ENCODE measurements at places on chromosomes 1 and 21.
A peak's percentile ranks its signal among the peaks of the same experiment; 100 is the strongest.

DNA sequence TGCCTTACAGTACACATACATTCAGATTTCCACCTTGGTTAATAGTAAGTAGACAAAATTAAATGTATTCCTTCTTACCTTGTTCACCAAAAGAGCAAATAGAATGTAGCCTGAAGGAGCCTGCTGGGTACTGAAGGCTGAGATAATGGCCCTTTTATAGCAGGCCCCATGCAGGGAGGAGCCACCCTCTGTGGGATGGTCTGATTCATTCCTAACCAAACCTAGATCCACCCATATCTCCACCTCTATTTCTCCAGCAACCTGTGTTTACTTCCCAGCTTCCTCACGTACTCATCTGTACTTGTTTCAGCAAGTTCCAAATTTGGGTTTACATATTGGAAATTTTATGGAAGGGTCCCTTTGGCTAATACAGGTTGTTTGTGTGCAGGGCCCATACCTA lies at the start of gene FLG:
TSS of gene FLG (minus strand) at position 129 of the 400 bp plus-strand sequence. CDS start 9,783 bp downstream, outside the sequence.
- no peak for DNase-seq

- no peak for DNase-seq
Observed at GRCh38 chr1:192601567-192601966, 26.0 kb downstream of the RGS1 start.

DNA sequence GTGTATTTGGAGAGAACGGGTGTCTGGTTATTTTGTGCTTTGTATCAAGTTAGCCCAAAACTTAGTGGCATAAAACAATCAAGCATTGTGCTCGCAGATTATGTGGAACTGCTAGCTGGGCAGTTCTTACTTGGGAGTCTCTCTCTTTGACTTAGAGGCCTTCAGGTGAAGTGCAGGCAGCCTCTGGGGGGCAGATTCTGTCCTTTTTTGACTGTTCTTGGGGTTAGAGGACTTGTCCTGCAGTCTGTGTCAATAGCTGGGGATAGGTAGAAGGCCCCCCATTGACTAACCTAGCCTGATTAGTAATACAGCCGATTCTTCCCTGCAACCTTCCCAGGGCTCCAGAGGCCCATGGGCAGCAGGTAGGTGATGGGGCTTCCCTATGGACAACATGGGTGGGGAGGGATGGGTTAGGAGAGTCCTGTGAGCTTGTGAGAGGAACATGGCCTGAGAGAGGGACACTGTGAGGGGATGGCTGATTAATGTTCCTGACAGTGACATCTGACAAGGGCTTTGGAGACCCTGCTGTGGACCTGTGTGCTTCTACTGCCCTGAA lies 37.2 kb upstream of the ACOT11 start:
- no peak for DNase-seq

DNA sequence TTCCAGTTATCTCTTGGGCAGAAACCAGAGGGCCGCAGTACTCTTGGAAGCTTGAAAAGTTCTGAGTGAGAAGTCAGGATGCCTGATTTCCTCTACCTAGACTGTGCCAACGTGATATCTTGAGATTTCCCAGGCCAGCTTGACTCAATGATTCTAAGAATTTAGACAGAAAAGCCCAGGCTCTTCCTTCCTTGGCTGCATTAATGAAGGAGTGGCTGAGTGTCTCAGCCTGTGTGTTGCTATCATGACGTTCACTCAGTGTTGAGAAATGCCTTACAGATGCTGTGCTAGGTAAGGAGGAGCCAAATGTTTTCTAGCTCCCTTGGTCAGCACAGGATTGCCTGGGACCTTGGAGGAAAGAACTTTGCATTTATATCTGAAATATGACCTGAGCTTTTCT lies 454.1 kb upstream of the USP24 start:
- DNase-seq = no peak

DNA sequence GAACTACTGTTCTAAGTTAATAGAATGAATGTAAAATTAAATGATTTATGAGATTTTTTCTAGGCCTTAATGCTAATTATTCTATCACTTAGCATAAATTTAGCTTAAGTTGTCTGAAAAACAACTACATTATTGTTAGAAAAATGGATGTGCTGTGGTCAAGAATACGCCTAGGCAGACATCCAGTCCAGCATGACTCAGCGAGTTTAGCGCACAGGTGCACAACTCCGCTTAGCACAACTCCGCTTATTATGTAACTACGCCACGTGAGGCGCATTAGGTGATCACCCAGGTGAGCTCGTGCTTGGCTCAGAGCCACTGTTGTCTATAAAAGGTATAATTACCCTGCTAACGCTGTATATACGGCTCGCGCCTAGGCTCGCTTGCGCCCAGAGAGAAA lies 1043.6 kb upstream of the ADGRL4 start:
- no peak for DNase-seq

- no peak for DNase-seq
Observed at GRCh38 chr1:182196897-182197870, 135.7 kb upstream of the ZNF648 start.

GRCh38 chr1:11462224-11462923 lies 16.6 kb upstream of the DISP3 start:
- no peak for DNase-seq

- no peak for DNase-seq
Observed at GRCh38 chr1:33370301-33370700, 49.4 kb upstream of the A3GALT2 start.

DNA sequence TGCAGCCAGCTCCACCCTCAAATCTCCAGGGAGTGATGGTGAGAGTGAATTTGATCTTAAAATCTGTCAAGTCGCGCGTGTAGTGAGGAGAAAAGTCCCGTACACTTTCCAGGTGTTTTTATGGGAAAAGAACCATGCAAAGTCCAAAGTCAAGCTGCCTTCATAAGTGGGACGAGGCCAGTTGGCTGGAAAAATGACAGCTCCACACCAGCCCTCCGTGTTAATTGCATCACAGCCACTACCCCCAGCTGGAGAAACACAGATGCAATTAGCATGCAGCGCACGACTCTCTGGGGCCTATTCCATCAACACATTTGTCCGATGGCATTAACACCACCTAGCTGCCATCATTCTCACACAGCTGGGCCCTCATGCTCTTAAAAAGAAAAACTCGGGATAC lies 68.4 kb downstream of the KLHDC7A start:
- DNase-seq = no peak

DNA sequence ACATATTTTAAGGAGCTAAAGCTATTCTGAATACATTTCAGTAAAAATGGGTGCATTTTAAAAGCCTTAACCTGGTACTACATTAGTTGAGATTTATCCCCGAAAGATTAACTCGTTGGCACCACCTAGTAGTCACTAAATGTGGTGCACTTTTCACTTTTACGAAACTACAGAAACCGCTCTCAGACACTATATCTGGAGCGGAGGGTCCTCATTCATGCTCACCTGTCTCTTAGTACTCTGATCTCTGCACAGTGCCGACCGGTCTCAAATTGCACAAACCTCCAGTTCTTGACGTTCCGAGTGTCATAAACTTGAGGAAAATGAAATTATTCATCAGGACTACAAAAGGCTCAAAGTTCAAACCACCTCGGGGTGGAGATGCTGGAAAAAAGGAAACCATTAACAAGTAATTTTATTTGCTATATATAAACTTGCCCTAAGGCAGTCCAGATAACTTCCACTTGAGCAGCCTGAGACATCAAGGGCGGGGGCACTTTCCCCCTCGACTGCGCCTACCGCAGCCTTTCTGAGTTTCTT lies 722 bp downstream of the LZIC start:
- peak; percentile 76 for DNase-seq

DNA sequence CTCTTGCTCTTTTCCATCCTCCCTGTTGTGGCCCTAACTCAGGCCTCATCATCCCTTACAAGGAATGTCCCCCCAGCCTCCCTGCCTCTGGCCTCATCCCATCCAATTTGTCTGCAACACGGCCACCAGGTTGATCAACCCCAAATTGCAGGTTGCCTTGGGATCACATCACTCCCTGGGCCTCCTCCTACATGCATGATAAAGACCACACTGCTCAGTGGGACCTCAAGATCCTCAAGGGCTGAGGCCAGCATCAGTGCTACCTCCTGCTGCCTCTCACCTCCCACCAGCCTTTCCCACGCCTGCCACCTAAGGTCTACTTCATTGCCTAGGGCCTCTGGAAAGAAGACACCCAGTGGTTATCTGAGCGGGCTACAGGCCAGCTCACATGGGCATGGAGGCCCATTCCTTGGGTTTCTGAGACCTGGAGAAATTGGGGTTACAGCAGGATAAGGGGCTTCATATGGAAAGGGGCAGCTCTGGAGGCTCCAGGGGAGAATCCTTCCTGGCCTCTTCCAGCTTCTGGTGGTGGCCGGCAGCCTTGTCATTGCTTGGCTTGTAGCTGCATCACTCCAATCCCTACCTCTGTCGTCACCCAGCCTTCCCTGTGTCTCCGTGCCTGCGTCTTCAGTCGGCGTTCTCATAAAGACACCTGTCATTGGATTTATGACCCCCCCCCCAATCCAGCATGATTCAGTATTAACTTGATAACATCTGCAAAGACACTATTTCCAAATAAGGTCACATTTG lies 60.5 kb downstream of the KLHDC7A start:
- DNase-seq = no peak

DNA sequence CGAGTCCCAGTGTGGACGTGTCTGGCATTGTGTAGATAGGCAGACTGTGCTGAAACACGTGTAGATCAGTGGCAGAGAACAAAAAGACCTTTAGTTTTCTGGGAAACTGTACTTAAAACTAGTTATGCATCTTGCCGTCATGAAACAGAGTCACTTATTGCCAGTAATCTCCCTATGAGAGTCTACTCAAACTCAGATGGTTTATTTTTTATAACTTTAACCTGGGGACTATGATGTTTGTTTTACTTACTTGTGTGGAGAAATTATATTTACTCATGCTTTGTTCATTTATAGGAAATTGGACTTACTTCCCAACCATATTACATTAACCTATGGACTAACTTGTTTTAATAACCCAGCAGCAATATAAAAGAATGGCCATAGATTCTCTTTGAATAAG lies 54.1 kb upstream of the ABCG1 start:
- DNase-seq = no peak

- DNase-seq = no peak
Observed at GRCh38 chr1:215043401-215043800, 39.1 kb upstream of the KCNK2 start.

DNA sequence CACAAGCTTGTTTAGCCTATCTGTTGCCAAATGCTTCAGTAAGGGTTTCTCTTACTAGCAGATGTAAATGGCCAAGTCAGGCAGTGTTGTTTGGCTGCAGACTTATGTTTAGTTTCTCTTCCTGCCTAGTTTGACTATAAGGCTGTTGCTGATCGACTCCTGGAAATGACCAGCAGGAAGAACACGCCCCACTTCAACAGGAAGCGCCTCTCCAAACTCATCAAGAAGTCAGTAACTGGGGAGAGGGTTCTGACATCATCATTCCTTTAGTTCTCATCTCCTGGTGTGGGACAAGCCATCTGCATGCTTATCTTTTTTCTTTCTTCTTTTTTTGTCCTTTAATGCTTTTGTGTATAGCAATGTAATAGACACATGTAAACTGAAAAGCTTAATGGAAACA lies 25.1 kb downstream of the RRP1B start:
- DNase-seq = no peak

DNA sequence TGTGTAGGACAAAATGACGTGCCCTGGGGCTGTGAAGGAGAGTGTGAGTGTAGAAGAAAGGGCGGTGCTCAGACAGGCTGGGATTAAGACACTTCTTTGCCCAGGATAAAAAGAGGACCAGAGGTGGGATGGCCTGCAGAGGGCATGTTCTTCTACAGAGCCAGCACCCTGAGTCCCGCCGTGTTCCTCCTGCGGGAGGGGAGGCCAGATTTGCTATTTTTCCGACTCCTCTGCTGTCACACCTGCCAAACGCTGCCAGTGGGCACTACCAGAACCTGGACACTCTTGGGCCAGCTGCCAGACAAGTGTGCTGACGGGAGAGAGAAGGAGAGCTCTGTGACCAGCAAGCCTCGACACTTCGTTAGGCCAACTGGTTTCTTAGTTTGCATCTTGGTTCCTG lies 206.4 kb downstream of the PLD5 start:
- no peak for DNase-seq

GRCh38 chr1:170310951-170311350 lies 165.2 kb downstream of the NTMT2 start:
- DNase-seq = no peak

DNA sequence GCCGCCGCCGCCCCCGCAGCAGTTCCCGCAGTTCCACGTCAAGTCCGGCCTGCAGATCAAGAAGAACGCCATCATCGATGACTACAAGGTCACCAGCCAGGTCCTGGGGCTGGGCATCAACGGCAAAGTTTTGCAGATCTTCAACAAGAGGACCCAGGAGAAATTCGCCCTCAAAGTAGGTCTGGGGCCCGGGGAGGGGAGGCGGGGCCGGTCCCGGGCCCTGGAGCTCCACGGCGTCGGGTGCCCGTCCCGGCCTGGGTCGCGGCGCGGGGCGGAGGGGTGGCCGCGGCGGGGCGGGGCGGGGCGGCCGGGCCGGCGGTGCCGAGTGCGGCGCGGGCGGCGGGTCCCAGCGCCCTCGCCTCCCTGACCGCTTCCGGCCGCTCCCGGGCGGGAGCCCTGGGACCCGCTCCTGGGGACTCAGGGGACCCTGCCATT lies 646 bp downstream of the MAPKAPK2 start:
- DNase-seq = peak; percentile 46

GRCh38 chr1:58620926-58621325 lies 43.9 kb upstream of the TACSTD2 start:
- no peak for DNase-seq

DNA sequence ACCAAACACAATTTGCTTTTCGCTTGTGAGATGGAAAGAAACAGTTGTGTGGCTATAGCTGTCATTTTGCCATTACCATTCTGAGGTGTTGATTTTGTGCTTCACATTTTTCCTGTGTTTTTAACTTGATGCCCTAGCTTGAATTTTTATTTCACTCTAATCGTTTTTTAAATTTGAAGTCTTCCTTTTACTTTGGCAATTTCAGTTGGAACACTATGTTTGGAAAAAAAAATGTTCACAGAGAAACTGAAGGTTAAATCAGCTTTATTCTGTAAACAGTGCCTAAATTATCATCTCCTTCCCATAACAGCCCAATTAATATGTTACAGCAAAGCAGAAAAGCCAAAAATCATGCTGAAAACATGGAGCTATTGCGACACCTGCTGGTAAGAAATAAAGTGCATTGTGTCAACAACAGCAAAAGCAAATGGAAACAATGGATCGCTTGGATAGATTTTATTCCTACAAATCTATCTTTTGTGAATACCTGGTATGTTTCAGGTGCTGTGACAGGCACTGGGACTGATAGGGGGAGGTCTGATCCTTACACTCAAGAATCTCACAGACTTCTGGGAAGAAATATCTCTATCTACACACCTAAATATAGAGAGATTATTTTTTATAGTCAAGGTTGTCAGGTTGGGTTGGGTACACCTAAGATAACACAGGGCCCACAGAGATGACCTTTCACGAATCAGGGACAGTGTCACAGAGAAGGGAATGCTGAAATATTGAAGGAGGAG lies 16.2 kb upstream of the ERICH3 start:
- peak; percentile 65 for DNase-seq

GRCh38 chr1:10267921-10268320 lies 57.6 kb downstream of the KIF1B start:
- no peak for DNase-seq

GRCh38 chr21:26281506-26281905 lies 110.9 kb upstream of the APP start:
- no peak for DNase-seq

- DNase-seq = no peak
Observed at GRCh38 chr21:31278511-31279130, 65.4 kb downstream of the TIAM1 start.
